ENCODE measurements at places on chromosomes 7 and 10.
A peak's percentile ranks its signal among the peaks of the same experiment; 100 is the strongest.

- no peaks in the 10 kb centered on the region for H3K4me1 ChIP-seq
- H3K27me3 ChIP-seq: peaks cover 3% of the 10 kb centered on the region
- H3K27ac ChIP-seq: no peak overlapping the region
- no peak overlapping the region for H3K4me3 ChIP-seq
- H3K36me3 ChIP-seq: no peaks in the 10 kb centered on the region
- no peak for DNase-seq
These were observed 184.0 kb upstream of the HABP2 start for GRCh38 chr10:113368666-113369364.

DNA sequence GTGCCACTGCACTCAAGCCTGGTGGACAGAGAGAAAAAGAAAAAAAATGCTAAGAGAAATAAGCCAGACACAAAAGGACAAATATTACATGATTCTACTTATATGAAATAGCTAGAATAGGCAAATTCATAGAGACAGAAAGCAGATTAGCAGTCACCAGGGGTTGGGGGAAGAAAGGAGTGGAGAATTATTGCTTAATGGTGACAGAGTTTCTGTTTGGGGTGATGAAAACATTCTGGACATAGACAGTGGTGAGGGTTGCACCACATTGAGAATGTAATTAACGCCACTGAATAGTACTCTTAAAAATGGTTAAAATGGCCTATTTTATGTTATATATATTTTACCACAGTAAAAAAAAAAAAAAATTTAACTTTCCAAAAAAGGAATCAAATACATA lies 6.4 kb upstream of the NT5C2 start:
- H3K27ac ChIP-seq: no peak overlapping the region
- H3K4me1 ChIP-seq: peaks cover 22% of the 10 kb centered on the region
- no peak overlapping the region for H3K4me3 ChIP-seq
- H3K27me3 ChIP-seq: peaks cover 2% of the 10 kb centered on the region
- H3K36me3 ChIP-seq: no peaks in the 10 kb centered on the region

- DNase-seq: no peak
- peaks cover 4% of the 10 kb centered on the region for H3K27me3 ChIP-seq
- H3K4me1 ChIP-seq: no peaks in the 10 kb centered on the region
- no peaks in the 10 kb centered on the region for H3K36me3 ChIP-seq
- H3K4me3 ChIP-seq: no peak overlapping the region
These were observed 95.1 kb upstream of the CAV2 start for GRCh38 chr7:116404389-116404788.

- H3K27ac ChIP-seq: no peak overlapping the region
- H3K4me3 ChIP-seq: no peak overlapping the region
- H3K36me3 ChIP-seq: no peaks in the 10 kb centered on the region
- no peak for DNase-seq
- no peaks in the 10 kb centered on the region for H3K27me3 ChIP-seq
These were observed 115.1 kb downstream of the ICA1 start for GRCh38 chr7:8146788-8147413.

- H3K36me3 ChIP-seq: no peaks in the 10 kb centered on the region
- no peak for DNase-seq
- no peaks in the 10 kb centered on the region for H3K4me1 ChIP-seq
- H3K27ac ChIP-seq: no peak overlapping the region
These were observed 68.4 kb upstream of the PALS2 start for GRCh38 chr7:24504836-24505235.

- no peaks in the 10 kb centered on the region for H3K36me3 ChIP-seq
- DNase-seq: no peak
- no peaks in the 10 kb centered on the region for H3K4me1 ChIP-seq
- H3K4me3 ChIP-seq: no peak overlapping the region
- no peaks in the 10 kb centered on the region for H3K27me3 ChIP-seq
- no peak overlapping the region for H3K27ac ChIP-seq
These were observed 55.7 kb downstream of the PDGFA start for GRCh38 chr7:463817-464453.

GRCh38 chr7:144730224-144730623 lies 105.6 kb downstream of the TPK1 start:
- H3K27me3 ChIP-seq: no peaks in the 10 kb centered on the region
- H3K27ac ChIP-seq: no peak overlapping the region
- no peaks in the 10 kb centered on the region for H3K36me3 ChIP-seq
- no peak overlapping the region for H3K4me3 ChIP-seq
- DNase-seq: no peak

GRCh38 chr10:118214776-118215175 lies 127.3 kb downstream of the FAM204A start:
- H3K27ac ChIP-seq: no peak overlapping the region
- H3K36me3 ChIP-seq: no peaks in the 10 kb centered on the region
- H3K4me1 ChIP-seq: no peaks in the 10 kb centered on the region

DNA sequence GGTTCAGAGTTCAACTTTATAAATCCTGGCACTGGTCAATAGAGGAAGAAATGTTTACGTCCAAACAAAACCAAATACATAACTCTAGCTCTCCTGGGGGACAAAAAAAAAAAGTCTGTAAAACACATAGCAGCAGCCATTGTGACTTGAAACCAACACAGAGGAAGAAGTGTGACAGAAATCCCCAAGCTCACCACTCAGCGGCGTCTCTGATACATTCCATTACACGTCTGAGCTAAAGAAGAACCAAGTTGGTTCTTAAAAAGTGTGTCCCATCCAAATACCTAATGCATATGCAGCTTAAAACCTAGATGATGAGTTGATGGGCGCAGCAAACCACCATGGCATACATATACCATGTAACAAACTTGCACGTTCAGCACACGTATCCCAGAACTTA lies 58.3 kb upstream of the NANOS1 start:
- no peak for DNase-seq
- H3K4me1 ChIP-seq: no peaks in the 10 kb centered on the region
- H3K4me3 ChIP-seq: no peak overlapping the region

DNA sequence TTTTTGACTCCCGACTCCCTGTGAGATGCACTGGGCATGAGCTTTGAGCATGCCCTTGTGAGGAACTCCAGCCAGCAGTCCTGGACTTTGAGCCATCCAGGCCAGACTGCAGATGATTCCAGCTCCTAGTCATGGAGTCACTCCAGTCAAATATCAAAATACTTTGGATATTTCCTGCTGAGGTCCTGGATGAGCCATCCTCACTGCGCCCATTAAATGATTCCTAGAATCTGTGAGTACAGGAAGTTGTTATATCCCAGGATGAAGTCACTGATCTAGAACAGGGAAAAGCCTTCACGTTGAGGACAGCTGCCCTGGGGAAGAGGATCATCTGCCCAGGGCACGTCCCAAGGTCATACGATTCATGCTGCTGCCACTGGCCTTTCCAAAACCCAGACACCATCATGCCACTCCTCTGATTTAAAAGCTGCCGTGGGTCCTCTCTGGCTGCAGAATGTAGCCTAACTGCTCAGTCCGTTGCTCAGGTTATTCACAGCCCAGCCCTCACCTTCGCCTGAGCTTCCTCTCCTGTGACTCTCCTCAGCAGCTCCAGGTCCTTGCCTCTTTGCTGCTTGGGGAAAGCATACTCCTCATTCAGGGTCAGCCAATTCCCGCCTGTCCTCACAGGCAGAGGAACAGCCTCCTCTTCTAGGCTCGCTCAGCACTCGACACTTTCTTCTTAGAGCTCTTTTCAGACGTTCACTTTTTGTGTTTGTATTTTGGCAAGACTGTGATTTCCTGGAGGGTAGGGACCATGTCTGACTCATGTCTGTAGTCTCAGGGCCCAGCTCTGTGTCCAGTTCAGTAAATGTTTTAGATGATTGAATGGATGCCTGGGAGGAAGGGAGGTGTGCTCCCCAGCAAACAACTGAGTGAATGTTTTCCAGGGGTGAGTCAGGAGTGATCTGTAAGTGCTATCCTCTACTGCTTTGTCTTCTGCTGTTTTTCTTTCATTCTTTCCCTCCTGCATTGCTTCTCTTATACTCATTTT lies 157.8 kb downstream of the SNX10 start:
- DNase-seq: no peak
- no peak overlapping the region for H3K4me3 ChIP-seq
- peaks cover 13% of the 10 kb centered on the region for H3K27me3 ChIP-seq
- H3K27ac ChIP-seq: no peak overlapping the region
- H3K4me1 ChIP-seq: no peaks in the 10 kb centered on the region
- no peaks in the 10 kb centered on the region for H3K36me3 ChIP-seq

DNA sequence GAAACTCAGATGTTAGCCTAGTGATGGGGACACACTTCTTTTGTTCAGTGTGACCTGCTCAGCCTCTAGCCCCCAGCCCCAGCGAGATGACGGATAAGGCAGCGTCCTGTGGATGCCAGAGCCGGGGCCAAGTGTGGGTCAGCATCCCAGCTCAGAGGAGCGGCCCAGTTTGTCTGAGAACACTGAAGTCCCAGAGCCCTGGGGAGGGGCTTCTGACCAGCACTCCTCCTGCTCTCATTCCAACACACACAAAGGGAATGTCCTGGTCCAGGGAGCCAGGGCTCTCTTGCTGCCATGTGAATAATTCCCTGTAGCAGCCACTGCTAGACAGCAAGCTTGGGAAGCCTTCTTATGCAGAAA lies 4.5 kb upstream of the ATP6V0E2 start:
- H3K4me1 ChIP-seq: peaks cover 80% of the 10 kb centered on the region
- peaks cover 10% of the 10 kb centered on the region for H3K36me3 ChIP-seq
- H3K27me3 ChIP-seq: no peaks in the 10 kb centered on the region
- H3K4me3 ChIP-seq: peak overlapping the region; percentile 70
- no peak for DNase-seq

DNA sequence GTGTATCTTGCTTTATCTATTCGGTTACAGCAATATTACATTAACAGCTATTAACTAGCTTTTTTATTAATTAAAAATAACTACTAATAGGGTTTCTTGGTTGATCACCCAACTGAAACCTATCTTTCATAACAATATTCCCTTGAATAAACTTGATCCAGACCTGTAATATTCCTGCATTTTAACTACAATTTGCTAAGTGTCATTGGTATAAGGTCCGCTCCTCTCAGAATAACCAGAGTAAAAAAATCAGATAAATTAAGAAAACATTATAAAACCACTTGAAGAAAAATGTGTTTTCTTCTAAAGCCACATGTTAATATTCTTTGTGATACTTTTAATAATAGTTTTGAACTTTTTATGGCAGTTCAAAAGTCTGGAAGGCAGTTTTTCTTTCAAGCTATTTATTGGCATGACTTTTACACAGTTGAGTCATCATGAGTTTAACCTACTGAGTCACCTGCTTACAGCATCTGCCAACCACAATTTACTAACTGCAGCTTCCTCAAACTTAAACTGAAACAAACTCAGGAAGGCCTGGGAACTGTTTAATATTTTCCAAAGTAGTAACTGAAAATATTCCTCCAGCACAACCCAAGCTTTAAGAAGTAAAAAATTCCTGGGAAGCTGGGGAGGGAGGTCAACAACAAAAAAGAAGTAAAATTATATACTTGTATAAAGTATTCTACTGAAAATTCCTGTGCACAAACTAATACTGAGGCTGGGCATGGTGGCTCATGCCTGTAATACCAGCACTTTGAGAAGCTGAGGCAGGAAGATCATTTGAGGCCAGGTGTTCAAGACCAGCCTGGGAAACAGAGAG lies 103.2 kb downstream of the NRBF2 start:
- peak overlapping the region; percentile 28 for H3K4me3 ChIP-seq
- peaks cover 9% of the 10 kb centered on the region for H3K36me3 ChIP-seq
- peak overlapping the region; percentile 72 for H3K27ac ChIP-seq

- H3K27ac ChIP-seq: no peak overlapping the region
- H3K4me1 ChIP-seq: peaks cover 18% of the 10 kb centered on the region
These were observed 991 bp downstream of the SEMA4G start for GRCh38 chr10:100970076-100970913.

DNA sequence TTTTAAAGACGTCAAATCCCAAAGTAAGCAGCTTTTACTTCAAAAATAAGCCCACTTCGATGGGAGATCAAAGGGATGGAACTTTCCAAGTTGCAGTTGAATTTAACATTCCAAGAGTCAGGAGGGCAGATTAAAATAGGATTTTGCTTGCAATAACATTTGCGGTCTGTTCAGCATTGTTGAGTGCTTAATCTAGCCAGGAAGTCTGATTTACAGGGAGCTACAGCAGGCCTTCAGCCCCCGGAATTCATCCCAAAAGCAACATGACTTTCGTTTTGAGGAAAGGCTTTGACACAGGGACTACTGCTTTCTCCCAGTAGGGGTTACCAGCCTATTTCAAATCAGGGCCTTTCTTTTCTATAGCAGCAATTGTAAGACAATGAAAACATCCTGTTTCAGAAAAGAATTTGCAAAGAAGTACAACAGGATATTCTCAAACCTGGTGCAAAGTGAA lies 279.6 kb upstream of the PITRM1 start:
- H3K36me3 ChIP-seq: no peaks in the 10 kb centered on the region
- no peak overlapping the region for H3K27ac ChIP-seq
- H3K4me1 ChIP-seq: peaks cover 34% of the 10 kb centered on the region
- H3K4me3 ChIP-seq: no peak overlapping the region
- DNase-seq: no peak
- peaks cover 31% of the 10 kb centered on the region for H3K27me3 ChIP-seq

DNA sequence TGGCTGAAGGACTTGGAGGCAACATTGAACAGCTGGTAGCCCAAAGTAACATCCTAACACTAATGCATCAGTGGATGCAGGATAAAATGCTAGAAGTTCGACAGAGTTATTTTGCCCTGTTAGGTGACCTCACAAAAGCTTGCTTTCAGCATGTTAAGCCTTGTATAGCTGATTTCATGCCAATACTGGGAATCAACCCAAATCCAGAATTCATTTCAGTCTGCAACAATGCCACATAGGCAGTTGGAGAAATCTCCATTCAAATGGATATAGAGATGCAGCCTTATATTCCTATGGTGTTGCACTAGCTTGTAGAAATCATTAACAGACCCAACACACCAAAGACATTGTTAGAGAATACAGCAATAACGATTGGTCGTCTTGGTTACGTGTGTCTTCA lies 62.9 kb downstream of the CCSER2 start:
- H3K4me3 ChIP-seq: no peak overlapping the region
- H3K4me1 ChIP-seq: peaks cover 5% of the 10 kb centered on the region
- no peaks in the 10 kb centered on the region for H3K27me3 ChIP-seq
- H3K36me3 ChIP-seq: peaks cover 19% of the 10 kb centered on the region
- DNase-seq: no peak

DNA sequence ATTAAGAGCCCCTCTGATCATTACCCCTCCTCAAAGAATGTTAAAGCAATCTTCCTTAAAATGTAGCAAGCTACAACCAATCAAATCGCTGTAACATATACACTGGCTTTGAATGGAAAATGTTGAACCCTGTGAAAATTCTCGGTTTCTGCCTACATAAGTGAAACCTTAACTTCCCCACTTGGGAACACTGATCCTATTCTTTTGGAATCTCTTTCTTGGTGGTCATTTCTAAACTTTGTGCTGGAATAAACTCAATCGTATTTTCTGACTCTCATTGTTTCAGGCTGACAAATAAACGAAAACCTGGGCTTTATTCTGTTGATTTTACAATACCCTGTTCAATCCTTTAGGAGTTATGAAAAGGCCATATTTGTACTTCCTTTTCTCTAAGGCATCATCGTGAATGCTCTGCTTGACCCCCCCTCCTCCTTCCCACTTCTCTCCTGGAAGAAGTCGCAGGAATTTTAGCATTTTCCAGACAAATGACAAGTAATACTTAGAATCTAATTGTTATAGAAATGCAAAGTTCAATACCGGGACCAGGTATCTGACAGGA lies 155.1 kb upstream of the FAM13C start:
- H3K27ac ChIP-seq: no peak overlapping the region
- H3K4me1 ChIP-seq: no peaks in the 10 kb centered on the region
- H3K4me3 ChIP-seq: no peak overlapping the region
- no peak for DNase-seq
- no peaks in the 10 kb centered on the region for H3K27me3 ChIP-seq

Data from activated T-helper 1 cell treated with anti-CD3 and anti-CD28 coated beads, Interleukin-12 subunit alpha, Interleukin-12 subunit beta, Interleukin-2, Interleukin-4 antibody, amounts not matched to agents 30 ng/mL and 10 ng/mL and 1 ng/mL, durations not matched to agents 14 hours and 24 hours and 36 hours (primary cell).